ENCODE measurements at places on chromosomes 1 and 21.

DNA sequence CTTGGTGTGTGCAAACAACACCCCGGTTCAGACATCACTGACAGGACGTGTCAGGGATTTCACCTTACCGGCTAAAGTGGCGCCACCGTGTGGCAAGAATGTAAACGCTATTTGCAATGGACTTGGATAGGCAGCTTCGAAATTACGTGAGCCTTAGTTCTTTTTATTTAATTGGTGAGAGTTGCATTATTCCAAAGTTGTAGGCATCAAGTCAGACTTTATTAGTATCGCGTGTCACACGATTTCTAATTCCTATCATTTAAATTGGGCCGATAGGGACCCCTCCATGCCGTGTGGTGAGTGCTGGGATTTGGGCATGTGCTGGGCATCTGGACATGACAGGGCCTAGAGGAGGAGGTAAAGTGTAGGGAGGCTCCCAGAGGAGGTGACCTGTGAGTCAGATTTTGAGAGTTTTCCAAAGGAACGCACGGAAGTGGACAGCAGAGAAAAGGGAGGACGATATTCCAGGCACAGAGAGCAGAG is 14.5 kb upstream of the CPT2 start:
- DNase-seq = peak; percentile 67

- DNase-seq = no peak
These were observed 70.8 kb upstream of the PRKACB start for GRCh38 chr1:84073266-84073665.

GRCh38 chr1:72498371-72498770 is 216.0 kb upstream of the NEGR1 start:
- DNase-seq = no peak

- DNase-seq = no peak
These were observed 489.3 kb downstream of the RWDD3 start for GRCh38 chr1:95723346-95723745.

GRCh38 chr1:221743416-221744208 is 1.7 kb upstream of the DUSP10 start:
- no peak for DNase-seq

DNA sequence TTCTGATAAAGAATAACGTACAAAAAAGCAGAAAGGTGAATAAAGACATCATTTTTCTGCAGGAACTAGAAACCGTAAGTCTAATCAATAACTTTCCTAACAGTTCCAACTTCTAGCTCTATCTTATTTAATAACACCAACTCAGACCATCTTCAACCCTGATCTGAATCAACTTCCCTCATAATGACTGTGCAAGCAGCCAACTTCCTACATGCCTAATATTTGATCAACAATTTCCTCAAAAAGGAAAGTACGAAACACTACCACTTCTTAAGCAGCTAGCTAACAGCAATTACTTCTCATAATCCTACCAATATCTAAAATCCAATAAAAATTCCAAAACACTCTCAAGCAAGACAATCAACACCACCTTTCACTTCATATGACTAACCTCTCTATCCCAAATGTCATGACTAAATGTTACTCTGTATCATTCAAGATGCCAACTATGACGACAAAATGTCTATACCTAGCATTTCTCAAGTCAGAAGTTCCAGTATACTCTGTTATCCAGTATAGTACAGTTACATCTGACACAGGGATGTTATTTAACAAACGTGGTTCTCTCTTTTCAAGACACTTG is 1.7 kb downstream of the COP1 start:
- no peak for DNase-seq

DNA sequence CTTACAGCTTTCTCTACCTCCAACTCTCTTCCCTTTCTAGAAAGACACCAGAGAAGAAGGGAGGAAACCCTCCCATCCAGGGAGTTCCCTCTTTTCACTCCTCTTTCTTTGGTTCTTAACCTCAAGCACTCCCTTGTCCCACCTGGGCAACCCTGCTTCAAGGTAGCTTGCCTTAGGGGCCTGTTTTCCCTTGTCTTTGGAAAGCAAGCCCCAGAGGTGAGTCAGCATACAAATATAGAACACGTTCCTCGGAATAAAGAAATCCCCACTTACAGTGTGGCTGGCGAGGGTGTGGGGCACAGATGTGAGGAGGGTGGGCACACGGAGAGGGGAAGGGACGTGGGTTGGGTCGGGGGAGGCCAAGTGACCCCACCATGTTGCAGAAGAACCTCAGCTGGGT is 26.1 kb upstream of the KCNE2 start:
- no peak for DNase-seq

DNA sequence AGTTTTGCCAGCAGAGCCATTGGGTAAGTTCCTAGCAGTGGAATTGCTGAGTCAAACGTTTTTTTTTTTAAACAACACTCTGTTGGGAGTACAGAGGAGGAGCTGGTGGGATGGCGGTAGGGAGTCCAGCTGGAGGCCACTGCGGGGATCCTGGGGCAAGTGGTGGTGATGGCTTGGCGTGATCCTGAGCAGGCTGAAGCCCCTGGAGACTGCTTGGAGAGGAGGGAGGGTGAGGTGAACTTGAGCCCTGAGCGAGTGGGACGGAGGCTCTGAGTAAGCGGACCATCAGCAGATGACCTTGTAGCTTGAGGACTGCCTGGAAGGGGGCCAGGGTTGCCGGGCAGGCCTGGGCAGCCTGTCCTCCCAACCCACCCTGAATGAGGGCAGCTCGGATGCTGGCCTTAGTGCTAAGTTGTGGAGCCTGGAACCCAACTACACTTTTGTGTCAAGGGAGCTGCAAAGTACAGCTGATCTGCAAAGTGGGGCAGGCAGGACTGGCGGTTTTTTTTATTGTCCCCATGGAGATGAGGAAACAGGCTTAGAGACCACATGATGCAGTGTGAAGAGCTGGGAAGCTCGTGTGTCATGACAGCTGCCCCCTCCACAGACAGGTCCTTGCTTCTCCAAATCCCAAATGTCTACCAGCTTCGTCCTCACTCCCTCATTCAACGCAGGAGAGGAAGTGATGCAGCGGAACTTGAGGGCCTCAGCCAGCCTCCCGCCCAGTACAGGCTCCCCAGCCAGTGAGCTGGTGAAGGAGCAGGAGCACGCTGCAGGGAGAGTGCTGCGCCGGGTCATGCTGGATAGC is 20.2 kb downstream of the MRPL37 start:
- DNase-seq = no peak

- no peak for DNase-seq
These were observed 6.0 kb downstream of the RGL1 start for GRCh38 chr1:183810756-183811544.

DNA sequence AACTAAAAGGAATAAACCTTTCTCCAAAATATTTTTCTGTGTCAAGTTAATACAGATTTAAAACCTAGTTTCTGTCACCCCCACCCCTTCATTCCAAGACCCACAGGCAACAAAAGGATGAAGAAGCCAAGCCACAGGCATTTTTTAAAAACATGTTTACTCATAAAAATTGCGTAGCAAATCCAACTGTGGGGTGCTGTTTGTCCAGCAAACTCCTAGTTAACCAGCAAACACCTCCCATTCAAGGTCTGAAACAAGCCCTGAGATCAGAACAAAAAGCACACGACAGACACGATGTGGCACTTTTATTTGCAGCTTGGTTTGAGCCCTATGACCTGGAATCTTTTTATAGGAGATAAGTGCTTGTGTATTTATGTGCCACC is 149.9 kb upstream of the CAMK1G start:
- no peak for DNase-seq

- peak; percentile 65 for DNase-seq
These were observed 115.9 kb downstream of the HIVEP3 start for GRCh38 chr1:41802532-41803501.

DNA sequence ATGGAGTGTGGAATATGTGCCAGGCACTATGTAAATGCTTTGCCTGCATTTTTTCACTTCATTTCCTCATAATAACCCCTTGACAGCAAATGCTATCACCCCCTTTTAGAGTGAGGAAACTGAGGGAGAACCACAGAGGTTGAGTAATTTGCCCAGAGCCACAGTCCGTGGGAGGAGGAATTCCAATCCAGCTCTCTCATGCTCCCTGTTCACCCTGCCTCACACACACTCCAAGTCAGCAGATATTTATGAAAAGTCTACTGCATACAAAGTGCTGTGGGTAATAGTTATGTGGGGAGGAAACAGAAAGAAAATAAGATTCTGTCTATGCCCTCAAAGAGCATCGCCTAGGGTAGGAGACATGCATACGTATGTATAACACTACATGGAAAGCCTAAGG is 30.9 kb upstream of the RBM15 start:
- DNase-seq = no peak

GRCh38 chr1:240173836-240174235 is 82.2 kb downstream of the FMN2 start:
- no peak for DNase-seq

- DNase-seq = no peak
These were observed 1.8 kb downstream of the USP24 start for GRCh38 chr1:55213151-55213884.

GRCh38 chr1:232037774-232038388 is 411.3 kb downstream of the DISC1 start:
- DNase-seq = no peak

GRCh38 chr1:41673378-41673777 is 188.9 kb upstream of the EDN2 start:
- peak; percentile 67 for DNase-seq

GRCh38 chr1:14565090-14565489 is 33.4 kb upstream of the KAZN start:
- DNase-seq = no peak

- DNase-seq = no peak
These were observed 10.7 kb upstream of the GRHL3 start for GRCh38 chr1:24308365-24309015.

- DNase-seq = peak; percentile 51
These were observed 23.6 kb upstream of the KIRREL1 start for GRCh38 chr1:157969697-157970485.

DNA sequence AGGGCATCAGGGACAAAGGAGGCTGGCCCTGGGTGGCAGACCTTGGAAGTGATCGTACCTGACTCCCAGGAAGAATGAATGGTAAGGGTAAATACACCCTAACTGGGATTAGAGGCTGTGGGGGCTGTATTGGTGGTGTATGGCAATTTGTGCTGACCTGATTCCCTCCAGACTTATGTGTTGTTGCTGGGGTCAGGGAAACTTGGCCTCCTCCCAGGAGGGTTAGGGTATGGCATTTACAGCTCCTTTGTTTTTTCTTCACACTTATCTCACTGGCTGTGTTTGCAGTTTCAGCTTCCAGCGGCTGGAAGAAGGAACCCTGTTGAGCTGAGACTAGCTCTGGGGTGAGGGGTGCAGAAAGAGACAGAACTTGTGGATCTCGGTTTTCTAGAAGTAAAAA is 8.2 kb downstream of the VANGL1 start:
- no peak for DNase-seq

- DNase-seq = no peak
These were observed 121.7 kb downstream of the TNFSF18 start for GRCh38 chr1:172929006-172929405.

DNA sequence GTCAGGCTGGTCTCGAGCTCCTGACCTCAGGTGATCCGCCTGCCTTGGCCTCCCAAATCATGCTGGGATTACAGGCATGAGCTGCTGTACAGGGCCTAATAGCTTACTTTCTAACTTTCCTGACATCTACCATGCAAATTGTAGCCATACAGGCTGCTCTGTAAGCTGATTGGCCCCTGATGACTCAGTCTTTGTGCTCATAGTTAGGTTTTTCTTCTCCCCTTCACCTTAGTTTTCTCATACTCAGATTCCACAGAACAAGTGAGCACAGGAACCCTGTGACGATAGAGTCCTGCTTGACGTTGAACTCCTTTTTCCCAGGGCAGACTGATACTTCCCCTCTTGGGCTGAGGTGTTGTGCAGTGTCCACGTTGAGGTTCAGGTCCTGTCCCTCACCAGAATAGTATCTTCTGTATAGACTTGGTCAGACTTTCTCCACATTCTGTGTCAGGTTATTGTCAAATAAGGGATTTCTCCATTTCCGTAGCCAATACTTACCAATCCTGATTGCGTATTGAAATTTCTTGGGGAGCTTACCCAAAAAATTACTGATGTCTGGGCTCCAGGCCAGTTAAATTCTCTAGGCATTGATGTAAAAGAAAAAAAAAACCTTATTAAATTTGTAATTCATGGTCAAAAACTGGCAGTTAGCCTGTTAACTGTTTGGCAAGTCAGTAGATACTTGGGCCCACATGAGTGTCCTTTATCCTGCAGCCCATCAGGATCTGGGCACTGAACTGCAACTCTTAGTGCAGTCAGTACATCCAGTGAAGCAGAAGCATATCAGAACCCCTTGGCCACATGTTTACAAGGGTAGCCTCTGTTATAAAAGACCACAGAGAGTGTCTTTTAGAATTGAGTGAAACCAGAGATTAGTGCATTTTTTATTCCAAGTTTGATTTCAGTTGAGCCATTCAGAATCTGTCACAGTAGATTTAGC is 118.2 kb downstream of the DYRK1A start:
- DNase-seq = no peak

- DNase-seq = no peak
These were observed 32.3 kb downstream of the AGT start for GRCh38 chr1:230681599-230681998.

DNA sequence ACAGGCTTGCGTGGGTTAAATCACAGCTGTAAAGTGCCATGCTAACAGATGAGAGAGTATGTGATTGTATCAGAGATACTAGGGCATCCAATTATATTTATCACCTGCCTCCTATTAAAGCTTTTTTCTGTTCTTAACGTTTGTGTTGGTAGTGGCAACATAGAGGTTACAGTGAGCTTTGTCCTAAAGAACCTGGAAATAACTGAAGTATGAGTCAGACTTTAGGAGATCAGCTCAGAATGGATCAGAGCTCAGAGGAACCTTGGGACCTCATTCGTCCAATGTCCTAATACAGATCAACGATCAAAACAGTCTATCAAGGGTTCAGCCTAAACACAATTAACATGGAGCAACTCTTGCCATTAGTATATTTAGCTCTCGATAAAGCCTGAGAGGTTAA is 81.0 kb downstream of the RGS7 start:
- no peak for DNase-seq

DNA sequence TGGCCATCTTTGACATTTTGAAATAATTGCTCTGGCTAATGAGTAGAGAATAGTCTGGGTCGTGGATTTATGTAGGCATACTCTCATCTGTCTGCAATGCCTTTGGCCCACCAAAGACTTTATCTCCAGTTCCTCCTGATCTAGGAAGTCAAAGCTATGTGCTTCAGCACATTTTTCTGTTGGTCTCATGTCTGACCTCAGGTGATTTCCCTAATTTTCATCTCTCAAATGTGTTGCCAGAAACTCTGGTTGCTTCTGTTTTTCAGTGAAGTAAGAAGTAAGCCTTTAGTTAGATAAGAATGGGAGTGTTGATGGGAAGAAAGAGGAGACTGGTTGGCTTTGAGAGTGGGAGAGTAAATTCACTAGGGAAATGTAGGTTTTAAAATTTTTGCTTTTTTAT is 66.4 kb downstream of the GPR88 start:
- no peak for DNase-seq

GRCh38 chr1:245965398-245965797 is 541.7 kb downstream of the SMYD3 start:
- no peak for DNase-seq

DNA sequence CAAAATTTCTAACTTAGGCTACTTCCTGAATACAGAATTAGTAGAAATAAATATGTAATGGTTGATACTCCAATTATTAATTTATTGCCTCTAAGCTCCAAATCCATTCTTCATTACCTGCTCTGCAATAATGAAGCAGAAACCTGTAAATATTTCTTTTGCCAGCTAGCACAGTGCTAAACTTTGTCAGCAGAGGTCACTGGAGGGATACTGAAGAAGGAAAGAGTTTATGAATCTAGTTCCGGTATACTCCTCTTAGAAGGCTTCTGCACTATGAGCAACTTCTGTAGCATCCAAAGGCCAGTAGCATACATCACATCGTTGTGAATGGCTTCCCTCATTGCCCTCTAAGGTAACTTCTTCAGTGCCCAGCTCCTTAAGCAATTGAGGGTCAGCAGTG is 81.0 kb upstream of the LHX8 start:
- no peak for DNase-seq
